Mesothelial cell of epicardium (in vitro differentiated cells): ENCODE measurements at places on chromosomes 3 and 15.

DNA sequence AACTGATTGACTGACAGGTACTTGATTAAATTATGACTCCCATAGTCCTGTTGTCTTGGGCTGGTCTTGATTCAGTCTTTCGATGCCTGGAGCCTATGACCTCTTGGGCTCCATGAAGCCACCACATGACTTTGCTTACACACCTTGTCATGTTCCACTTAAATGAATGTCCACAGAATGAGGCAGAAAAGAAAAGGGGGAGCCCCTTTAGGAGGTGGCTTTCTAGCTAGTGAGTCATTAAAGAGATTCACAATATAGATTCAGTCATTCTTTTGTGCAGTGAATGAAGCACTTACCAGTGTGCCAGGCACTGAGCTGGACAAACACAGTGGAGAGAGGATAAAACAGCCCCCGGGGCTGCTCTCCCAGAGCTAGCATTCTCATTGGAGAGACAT, 17.1 kb downstream of the VIPR1 start:
- DNase-seq = no peak

GRCh38 chr3:193757457-193757856, 164.4 kb downstream of the OPA1 start:
- no peak for DNase-seq

GRCh38 chr15:93852761-93853160, 378.6 kb upstream of the MCTP2 start:
- no peak for DNase-seq

GRCh38 chr3:149936812-149937230, 33.9 kb downstream of the PFN2 start:
- peak; percentile 38 for DNase-seq

DNA sequence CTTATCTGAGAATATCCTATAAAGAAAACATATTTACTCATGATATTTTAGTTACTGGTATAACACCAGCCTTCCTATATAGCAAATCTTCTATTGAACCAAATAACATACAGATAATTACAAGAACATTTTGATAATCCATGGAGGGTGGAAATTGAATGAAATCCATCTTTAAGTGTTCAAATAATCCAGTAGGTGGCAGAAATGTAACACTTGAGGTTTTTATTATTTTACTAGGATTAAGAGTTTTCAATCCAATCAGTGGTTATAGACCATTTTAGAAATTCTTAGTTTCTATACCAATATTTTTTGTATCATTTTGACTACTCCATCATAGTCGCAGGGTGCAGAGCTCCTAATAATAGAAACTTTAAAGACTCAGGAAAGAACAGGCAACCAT, 101.9 kb upstream of the KCNH8 start:
- no peak for DNase-seq

DNA sequence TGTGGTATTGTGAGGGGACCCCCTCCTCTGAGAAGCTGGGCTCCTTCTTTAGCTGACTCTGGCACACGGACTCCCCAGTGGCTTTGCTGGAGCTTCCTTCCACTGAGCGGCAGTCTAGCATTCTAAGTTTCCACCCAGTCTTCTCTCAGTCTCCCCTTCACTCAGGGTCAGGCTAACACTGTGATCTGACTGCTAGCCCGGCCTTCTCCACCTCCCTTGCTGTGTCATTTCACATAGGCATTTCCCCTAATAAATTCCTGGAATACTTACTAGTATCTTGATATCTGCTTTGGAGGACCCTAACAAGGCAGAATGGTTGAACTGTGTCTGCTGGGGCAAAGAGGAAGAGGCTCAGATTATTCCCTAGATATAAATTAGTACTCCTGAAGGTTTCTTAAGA, 106.2 kb upstream of the THBS1 start:
- no peak for DNase-seq

- no peak for DNase-seq
Observed at GRCh38 chr15:80447077-80447476, 42.9 kb downstream of the ARNT2 start.

- DNase-seq = no peak
Observed at GRCh38 chr15:73051391-73051806, 864 bp upstream of the NEO1 start.

DNA sequence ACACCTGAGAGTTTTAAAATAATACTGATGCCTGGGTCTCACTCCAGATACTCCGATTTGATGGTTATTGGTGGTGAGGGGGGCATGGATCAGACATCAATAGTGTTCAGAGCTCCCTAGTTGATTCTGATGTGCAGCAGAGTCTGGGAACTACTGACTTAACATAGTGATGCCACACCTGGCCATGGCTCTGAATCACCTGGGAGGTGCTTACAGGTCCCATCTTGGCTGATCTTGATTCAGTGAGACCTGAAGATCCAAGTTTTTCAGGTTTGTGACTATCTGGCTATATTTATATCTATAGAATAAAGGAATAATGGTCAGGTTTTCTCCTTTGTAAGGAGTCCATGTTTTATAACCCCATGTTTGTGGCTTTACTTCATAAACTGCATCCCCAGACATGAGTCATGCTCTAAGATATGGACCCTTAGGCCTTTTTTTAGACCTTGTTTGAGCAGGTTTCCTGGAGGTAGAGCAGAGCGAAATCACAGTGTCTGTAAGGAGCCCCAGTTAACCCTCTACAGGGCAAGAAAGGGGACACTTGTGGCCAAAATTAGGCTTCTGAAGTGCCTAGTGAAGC, 101.4 kb downstream of the LARS2 start:
- DNase-seq = no peak

DNA sequence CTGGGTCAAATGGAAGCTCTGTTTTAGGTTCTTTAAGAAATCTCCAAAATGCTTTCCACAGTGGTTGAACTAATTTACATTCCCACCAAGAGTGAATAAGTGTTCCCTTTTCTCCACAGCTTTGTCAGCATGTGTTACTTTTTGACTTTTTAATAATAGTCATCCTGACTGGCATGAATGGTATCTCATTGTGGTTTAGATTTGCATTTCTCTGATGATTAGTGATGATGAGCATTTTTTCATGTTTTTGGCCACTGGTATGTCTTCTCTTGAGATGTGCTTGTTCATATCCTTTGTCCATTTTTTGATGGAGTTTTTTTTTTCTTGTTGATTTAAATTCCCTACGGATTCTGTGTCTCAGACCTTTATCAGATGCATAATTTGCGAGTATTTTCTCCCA, 745.0 kb upstream of the BCHE start:
- DNase-seq = no peak

DNA sequence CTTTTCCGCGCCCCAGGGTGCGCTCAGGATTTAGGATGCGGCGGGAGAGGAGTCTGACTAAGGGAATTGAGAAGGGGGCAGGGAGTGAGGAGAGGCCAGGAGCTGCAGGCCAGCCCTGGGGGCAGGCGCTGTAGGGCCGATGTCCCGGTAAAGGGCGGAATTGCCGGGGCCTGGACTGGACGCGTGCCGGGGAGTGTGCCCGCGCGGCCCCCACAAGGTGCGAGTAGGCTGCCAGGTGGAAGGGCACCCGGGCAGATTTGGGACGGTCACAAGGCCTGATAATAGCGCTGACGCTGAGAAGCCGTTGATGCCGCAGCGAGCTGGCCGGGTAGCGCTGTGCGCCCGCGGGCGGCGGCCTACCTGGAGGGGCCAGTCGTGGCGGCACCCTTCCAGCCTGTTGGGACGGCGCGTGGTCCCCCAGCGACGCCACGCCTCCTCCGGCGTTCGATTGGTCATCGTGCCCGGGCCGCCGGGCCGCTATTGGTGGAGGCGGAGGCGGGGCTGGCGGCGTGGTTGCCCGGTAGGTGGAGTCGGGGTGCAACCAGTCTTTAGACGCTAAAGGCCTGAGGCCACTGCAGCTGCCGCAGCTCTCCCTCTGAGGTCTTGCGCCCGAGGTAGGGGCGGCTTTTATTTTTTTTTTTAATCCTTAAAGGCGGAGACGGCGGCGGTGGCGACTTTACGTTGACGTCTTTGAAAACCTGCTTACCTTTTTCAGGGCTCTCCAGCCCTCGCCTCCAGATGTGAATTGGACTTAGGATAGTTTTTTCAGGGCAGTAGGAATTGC, 903 bp downstream of the SLC25A38 start:
- DNase-seq = peak; percentile 96

GRCh38 chr3:50580683-50581458, 11.5 kb downstream of the HEMK1 start:
- no peak for DNase-seq

GRCh38 chr3:1037631-1038030, 55.2 kb upstream of the CNTN6 start:
- DNase-seq = no peak

- no peak for DNase-seq
Observed at GRCh38 chr3:5750091-5750490, 562.6 kb downstream of the EDEM1 start.

GRCh38 chr3:58630076-58630709, 36.4 kb downstream of the FAM3D start:
- peak; percentile 45 for DNase-seq

DNA sequence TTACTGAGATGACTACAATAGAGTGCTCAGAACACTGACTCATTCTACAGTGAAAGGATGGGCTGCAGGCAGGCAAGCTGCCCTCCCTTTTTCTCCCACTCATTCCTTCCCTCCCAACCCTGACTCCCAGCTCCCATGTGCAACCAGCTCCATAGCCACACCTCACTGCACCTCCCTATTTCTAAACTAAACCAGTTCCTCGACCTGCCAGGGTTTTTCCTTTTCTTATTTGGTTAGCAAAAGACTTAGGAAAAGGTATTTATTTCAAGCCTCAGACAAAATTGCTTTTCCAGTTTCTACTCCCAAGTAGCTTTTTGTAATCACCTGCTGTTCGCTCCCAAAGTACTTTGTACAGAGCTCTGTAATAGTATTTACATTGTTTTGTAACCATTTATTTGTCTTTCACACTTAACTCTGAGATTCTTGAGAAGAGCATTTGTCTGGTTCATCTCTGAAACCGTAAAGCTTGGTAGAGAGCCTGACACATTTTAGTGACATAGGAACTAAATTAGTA, 2.2 kb downstream of the AADAC start:
- DNase-seq = no peak

DNA sequence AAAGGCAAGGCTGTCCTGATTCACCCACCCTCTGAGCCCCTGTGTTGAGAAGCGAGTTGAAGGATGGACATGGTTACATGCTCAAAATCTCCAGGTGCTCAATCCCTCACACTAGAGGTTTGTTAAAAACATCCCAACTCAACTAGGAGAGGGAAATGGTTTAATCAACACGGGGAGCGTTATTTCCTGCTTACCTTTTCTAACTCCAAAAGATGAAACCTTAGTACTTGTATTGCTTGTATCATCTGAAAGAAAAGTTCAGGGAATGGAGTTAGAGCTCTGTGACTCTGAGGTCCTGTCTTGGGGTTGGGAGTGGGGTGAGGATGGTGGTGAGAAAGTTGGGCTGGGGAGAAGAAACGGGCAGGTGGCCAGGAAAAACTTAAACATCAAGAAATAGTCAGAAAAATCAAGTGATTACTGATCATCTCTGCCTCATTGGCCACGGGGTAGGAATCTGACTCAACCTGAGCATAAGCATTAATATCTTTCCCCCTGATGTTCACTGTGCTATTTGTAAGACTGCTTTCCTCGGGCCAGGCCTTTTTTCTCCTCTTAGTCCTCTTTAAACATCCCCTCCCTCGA, 5.9 kb downstream of the MEIS2 start:
- DNase-seq = no peak

DNA sequence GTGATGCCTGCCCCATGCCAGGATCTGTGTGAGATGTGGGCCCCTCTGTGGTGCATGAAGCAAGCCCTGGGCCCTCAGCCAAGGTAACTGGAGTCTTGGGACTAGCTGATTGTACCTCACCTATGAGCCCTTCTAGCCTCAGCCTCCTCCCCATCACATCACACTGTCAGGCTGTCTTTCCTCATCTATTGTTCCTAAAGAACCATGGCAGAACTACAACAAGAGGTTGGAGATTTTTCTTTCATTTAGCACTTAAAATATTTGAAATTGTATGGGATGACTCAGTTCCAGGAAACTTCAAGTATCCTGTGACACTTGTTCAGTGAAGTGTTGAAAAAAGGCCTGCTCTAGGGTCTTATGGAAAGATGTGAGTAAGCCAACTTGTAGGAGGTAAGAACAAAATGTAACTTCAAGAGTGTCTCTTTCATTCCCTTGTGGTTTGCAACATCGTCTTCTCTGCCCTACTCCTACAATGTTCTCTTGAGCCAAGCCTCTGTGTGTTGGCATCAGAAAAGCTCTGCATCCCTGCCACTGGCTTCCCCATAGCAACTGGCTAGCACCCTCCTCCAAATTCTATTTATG, 58.7 kb upstream of the TIPARP start:
- DNase-seq = no peak

DNA sequence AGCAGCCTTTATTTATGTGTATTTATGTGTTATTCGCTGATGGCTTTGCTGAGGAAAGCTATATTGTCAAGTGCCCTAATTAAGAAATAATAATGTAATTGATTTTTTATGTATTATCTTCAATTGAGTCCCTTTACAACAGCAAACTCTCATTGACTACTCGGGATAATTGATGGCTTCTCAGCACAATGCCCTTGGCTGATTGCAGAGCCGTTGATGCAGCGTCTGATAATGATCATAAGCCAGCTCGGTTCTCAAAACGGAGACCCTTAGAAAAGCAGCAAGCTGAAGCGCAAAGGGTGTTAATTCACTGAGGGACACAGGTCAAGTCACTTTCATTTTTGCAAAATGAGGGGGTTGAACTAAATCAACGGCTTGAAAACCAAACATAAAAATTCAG, 357.1 kb upstream of the KCNH8 start:
- DNase-seq = no peak

GRCh38 chr3:71062037-71062932, 521.2 kb downstream of the FOXP1 start:
- DNase-seq = no peak

GRCh38 chr3:150495149-150495548, 51.1 kb downstream of the SERP1 start:
- DNase-seq = no peak

- DNase-seq = no peak
Observed at GRCh38 chr3:44439499-44440295, 37.8 kb downstream of the ZNF445 start.

GRCh38 chr15:29037997-29038705, 152.4 kb downstream of the APBA2 start:
- no peak for DNase-seq

DNA sequence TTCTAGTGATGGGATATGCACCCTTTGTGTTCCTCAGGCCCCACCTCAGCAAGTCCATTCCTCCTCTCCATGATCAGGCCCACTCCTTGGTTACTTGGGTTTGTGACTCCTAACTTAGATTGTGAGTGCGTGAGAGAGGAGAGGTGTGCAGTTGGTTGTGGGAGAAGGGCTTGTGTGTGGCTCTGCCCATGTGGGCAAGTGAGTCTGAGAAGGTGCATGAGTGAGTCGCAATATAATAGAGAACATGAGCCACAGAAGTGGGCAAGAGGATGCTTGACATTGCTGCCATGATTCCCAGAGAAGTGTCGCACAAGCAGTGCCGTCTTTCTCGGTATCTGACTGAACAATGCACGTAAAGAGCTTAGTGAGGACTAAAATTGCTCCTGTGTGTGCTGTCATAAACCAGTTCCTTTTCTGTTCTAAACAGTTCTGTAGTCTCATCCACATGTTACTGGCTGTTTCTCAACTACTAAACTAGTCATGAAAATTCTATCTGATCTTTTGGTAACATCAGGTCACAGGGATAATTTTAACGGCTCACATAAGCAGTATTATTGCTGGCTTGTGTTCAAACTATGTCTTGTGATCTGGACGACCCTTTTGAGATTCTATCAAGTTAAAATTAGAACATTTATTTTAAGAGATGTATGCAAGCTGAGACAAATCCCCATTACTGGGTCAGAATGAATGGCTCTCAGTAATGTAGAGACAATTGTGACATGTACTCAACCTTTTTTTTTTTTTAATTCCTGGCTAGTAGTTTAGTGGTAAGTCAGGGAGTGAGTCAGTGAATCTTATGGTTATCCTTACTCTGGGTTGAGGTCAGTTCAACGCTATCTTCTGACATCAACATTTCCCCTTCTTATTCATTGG, 25.6 kb downstream of the GYG1 start:
- no peak for DNase-seq
